Activated CD4-positive, alpha-beta T cell treated with anti-CD3 and anti-CD28 coated beads for 24 hours (primary cell): ENCODE measurements at places on chromosomes 6 and 20.
A peak's percentile ranks its signal among the peaks of the same experiment; 100 is the strongest.

DNA sequence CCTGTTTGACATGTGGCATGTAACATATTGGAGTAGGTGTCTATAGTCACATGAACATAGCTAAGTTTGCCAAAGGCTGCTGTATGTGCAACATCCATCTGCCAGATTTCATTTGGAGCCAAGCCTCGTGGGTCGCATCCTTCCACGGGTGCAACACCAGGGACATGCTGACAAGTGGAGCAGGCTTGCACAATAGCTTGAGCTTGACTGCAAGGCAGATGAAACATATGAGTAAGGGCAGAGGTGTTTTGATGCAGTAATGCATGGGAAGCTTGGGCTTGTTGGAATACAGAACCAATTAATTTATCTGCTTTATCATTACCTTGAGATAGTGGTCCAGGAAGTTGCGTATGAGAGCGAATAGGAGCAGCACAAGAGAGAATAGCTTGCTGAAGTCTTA, 74.1 kb upstream of the BTN3A2 start:
- no peak for DNase-seq

- DNase-seq: no peak
Observed at GRCh38 chr6:72133324-72133723, 247.0 kb downstream of the RIMS1 start.

GRCh38 chr6:14094721-14095120, 22.9 kb upstream of the CD83 start:
- no peak for DNase-seq

DNA sequence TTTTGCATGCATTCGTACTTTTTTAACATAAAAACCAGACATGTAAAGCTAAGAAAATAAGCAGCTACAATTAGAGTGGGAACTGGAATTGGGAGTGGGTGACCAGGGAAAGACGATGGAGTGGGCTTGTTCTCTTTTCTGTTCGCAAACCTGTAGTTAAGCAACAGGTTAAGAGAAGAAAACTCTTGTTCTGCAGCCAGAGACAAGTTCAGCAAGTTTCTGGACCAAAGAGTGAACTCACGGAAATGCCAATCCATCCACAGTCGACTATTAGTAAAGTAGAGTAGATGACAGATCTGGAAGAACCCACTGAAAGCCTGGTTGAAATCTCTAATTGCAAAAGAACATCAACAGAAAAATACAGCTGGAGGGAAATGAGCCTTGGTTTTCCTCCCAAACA, 197.8 kb downstream of the TFAP2A start:
- DNase-seq: no peak

GRCh38 chr20:60043435-60043834, 85.2 kb downstream of the CDH26 start:
- DNase-seq: no peak

DNA sequence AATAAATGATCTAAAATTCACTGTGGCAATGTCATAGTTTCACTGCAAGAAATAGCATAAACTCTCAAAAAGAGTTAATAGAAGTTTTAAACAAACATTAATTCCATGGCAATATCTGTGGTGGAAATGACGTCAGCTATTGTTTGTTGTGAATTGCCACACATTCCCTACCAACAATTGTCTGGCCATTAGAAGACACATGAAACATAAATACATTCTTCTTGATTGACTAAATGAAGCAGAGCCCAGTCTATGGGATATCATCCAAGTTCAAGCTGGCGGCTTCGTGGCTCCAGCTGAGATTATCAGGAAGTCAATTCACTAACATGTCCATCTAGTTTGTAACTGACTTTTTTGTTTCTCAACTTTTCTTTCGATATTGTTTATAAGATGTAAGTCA, 369.0 kb downstream of the ARHGAP18 start:
- DNase-seq: no peak

- DNase-seq: no peak
Observed at GRCh38 chr20:59937150-59937549, 3.0 kb downstream of the PPP1R3D start.

DNA sequence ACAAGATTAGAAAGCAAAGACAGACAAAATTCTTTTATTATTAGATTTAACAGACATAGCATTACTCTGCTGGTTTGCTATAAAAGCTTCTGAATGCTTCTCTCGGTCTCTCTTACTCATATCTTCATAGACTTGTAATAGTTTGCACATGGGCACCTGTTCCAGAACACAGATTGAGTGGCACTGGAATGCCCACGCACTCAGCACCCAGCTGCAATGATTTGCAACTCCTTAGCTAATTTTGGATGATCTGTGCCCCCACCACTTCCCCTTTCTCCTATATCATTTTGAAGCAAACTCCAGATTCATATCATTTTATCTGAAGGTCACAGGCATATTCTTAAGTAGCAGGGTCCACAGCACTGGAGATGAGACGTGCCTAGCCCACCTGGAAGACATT, 148.8 kb downstream of the CFAP61 start:
- DNase-seq: no peak

- DNase-seq: no peak
Observed at GRCh38 chr6:159862103-159862502, 28.7 kb upstream of the MAS1 start.

- DNase-seq: no peak
Observed at GRCh38 chr6:142306736-142307135, 4.9 kb downstream of the ADGRG6 start.

- DNase-seq: peak; percentile 43
Observed at GRCh38 chr6:12289365-12289919, 719 bp upstream of the EDN1 start.

- no peak for DNase-seq
Observed at GRCh38 chr6:141562186-141562811, 570.4 kb upstream of the GJE1 start.

DNA sequence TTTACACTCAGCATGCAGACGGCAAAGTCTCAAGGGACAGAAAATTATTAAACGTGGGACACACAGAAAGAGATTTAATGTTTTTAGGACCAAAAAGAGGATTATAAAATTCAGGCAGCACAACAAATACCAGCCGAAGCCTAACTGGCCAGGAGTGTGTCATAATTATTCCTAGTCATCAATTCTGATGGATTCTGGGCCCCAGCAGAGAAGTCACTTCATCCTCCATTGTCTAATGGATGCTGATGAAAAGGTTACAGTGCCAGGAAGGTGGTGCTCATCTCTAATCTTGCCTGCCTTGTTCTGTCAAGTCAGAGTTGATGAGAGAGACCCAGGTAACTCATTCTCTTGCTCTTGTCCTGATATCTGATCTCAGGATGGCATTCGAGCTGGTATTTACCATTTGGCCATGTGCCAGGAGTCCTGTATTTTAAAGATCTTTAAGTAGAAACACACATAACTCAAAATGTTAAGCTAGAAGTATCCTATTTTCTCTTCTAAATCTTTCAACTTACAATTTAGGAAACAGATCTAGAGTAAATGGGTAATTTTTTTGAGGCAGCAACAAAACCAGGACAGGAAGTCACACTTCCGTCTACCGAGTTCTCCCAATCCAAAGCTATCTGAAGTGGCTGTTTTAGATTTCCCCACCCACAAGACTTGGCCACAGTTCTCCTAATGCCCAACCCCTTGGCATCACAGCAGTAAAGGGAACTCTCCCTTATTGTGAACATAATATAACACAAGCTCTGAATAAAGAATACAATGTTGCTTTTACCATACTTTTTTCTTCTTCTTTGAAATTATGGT, 50.0 kb downstream of the ADAT2 start:
- DNase-seq: no peak

DNA sequence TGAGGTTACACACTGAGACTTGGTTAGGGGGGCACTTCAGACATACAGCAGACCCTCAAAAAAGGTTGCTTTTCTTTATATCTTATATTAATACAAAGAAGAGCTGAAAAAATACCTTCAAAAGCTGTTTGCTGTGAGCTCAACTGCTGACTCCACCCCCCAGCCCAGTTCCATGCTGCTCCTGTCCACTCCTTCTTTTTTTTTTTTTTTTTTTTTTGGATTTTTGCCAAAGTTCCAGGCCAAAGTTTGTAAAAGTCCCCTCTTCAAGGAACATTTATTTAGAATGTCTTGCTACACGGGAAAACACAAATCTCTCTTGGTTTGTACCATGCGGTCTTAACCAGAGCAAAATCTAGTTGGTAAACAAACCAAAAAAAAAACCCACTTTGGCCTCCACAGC, 85.3 kb upstream of the AKAP12 start:
- DNase-seq: no peak

- DNase-seq: no peak
Observed at GRCh38 chr6:135820340-135820739, 31.2 kb upstream of the PDE7B start.

- DNase-seq: no peak
Observed at GRCh38 chr6:8481727-8482126, 46.4 kb upstream of the SLC35B3 start.

- no peak for DNase-seq
Observed at GRCh38 chr6:80638213-80639055, 532.0 kb downstream of the BCKDHB start.

GRCh38 chr6:110864824-110865223, 9.8 kb upstream of the AMD1 start:
- DNase-seq: no peak

- no peak for DNase-seq
Observed at GRCh38 chr20:37935435-37935834, 32.5 kb downstream of the VSTM2L start.

- DNase-seq: no peak
Observed at GRCh38 chr6:134961366-134961765, 11.5 kb upstream of the ALDH8A1 start.

DNA sequence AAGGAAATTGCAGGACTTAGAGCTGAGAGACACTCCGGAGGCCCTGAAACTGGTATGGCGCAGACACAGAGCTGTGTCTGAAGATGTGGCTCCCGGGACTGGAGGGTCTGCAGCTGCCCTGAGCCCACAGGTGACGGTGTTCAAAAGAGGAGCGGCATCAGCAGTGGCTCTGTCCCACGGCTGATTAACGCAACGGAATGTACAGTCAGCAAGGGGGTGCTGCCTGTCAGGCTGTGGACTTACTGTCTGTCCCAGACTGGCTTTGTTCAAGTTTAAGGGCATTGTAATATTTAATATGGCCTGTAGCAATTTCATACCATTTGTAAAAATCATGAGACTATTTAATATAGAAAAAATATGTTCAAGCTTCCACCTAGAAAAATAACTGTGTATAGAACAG, 228.0 kb upstream of the TAB2 start:
- DNase-seq: no peak

DNA sequence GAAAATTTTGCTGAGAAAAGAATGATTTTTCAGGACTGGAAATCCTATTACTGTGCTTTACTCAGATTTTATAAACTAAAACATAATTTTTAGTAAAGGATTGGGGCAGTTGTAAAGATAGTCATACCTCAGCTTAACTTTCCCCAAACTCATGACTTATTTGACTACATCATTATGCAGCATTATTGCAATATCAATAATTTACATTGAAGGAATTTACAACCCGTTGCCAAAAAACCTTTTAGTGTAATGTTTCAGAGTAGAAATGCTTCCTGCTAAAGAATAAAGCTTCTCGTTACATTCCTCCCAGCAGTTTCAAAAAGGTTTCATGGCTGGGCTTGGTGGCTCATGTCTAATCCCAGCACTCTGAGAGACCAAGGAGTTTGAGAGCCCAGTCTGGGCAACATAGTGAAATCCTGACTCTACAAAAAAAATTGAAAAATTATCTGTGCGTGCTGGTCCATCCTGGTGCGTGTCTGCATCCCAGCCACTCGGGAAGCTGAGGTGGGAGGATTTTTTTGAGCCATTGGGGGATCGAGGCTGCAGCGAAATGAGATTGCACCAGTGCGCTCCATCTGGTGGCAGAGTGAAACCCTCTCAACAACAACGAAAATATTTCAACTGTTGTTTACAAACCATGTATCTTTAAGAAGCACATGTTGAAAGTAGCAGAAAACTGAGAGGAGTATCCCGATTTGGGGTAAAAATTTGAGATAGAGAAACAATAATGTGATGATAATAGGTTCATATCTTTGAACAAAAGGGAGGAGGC, 4.4 kb downstream of the AMD1 start:
- no peak for DNase-seq

GRCh38 chr6:128259029-128259724, 261.2 kb downstream of the PTPRK start:
- no peak for DNase-seq
